ENCODE measurements at places on chromosomes 11 and 22. TPM values are rescaled to one million over a fixed set of nuclear protein-coding genes. Genes with fewer than 3 reads are reported as not detected.

DNA sequence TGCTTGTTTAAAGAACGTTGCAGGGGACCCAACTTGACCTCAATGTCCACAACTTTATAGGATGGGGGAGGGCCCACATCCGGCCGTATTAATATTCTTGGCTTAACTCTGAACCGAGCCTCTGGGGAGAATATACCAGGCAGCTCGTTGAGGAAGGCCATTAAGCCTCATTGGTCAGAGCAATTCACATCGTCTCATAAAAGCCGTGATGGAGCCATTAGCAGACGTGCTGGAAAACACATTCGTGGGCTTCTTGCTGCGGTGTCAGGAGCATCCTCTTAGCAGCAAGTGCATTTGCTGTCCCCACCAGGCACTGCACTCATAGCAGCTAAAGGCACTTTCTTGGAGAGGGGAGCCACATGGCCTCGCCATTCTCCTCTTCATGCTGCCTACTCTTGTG is 14.9 kb downstream of the DSCAML1 start:
- H3K36me3 ChIP-seq, result no peaks in the 10 kb centered on the region
- no peak for DNase-seq

ASCL2 gene
- 0.28 TPM for total RNA-seq

CCDC73 gene
- total RNA-seq, result not detected

ARFGAP2 gene
- total RNA-seq, result 85.0 TPM

DNA sequence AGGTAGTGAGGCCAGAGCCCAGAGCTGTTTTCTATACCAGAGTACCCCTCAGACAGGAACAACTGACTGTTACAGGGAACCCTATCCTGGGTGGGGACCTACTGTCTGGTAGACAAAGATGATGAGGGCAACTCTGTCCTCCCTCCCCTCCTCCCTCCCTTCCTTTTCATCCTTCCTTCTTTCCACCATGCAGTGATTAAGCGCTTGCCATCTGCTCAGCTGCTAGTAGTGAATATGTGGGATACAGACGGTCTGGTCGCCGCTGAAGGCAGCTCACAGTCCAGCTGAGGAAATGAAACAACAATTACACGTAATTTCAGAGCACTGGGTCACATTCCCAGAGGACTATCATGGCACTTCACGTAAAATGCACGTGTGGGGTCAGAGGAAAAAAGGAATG is 597.1 kb downstream of the BUD13 start:
- no peak overlapping the region for H3K27ac ChIP-seq
- peaks cover 7% of the 10 kb centered on the region for H3K4me1 ChIP-seq
- DNase-seq, result no peak
- H3K27me3 ChIP-seq, result peaks cover 8% of the 10 kb centered on the region
- no peaks in the 10 kb centered on the region for H3K36me3 ChIP-seq

TSPO gene
- 126 TPM for total RNA-seq

NCR3LG1 gene
- total RNA-seq, result 1.4 TPM

GRCh38 chr11:12377824-12378593 is 638 bp downstream of the PARVA start:
- peak overlapping the region; percentile 99 for H3K27ac ChIP-seq
- peak; percentile 94 for DNase-seq
- no peaks in the 10 kb centered on the region for H3K27me3 ChIP-seq
- peak overlapping the region; percentile 65 for H3K4me3 ChIP-seq
- H3K4me1 ChIP-seq, result peaks cover 65% of the 10 kb centered on the region
- H3K36me3 ChIP-seq, result no peaks in the 10 kb centered on the region

DNA sequence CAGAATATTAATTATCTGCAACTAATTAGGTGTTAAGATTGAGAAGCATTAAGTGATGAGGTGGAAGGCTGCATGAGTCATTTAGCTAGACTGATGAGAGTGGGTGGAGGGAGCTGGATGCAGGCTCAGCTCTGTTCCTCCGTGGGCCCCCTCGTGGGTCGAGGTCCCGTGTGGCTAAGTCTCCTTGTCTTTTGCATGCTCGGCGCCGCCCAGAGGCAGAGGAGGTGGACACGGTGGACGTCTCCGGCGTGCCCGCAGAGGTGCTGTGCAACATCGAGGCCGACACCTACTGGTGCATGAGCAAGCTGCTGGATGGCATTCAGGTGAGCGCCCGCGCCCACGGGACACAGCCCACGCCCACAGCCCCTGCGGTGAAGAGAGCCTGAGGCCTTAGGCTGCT is 211.6 kb downstream of the TBC1D22A start:
- DNase-seq, result peak; percentile 58
- H3K4me3 ChIP-seq, result no peak overlapping the region
- H3K27me3 ChIP-seq, result no peaks in the 10 kb centered on the region
- no peaks in the 10 kb centered on the region for H3K4me1 ChIP-seq
- no peak overlapping the region for H3K27ac ChIP-seq

DNA sequence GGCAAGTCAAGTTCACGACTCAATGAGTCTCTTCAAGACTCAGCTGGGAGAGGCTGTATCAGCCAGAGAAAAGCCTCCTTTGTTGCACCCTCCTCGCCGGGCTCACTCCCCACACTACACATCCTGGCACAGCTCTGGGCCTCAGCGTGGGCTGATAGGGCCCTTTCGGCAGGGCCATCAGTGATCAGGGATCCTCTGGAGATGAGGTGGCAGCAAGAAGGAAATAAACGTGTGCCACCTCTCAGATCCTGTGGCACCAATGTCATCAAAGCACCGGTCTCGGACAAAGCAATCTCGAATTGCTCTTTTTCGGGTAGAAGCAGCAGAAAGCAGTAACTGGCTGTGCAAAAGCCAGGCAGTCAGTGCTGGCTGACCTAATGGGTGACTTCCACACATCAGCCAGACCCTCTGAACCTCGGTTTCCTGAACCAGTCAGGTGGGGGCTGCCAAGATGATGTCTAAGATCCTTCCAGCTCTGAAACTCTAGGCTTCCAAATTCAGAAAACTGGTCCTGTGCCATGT is 2.1 kb downstream of the EHD1 start:
- peak overlapping the region; percentile 92 for H3K27ac ChIP-seq
- no peak for DNase-seq
- H3K36me3 ChIP-seq, result peaks cover 22% of the 10 kb centered on the region
- no peaks in the 10 kb centered on the region for H3K27me3 ChIP-seq
- peak overlapping the region; percentile 89 for H3K4me3 ChIP-seq
- H3K4me1 ChIP-seq, result peaks cover 64% of the 10 kb centered on the region

ESAM gene
- total RNA-seq, result 9.7 TPM

DNA sequence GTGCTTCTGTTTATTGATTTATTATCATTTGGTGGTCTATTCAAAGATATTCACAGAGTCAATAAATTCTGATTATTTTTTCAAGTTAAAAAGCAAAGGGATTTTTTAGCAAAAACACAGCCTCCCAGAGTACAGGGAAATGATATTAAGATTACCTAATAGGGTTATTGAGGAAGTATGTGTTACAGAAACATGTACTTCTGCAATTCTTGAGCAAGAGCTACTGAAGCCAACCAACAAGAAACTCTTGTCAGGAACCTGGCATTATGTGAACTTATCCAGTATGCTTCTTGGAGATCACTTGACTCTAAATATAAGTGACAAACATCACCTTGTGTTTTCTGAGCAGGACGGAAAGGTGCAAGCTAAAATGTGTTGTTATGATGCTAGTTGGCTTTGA is 42.0 kb upstream of the CARD18 start:
- H3K4me1 ChIP-seq, result peaks cover 11% of the 10 kb centered on the region
- no peak for DNase-seq
- no peaks in the 10 kb centered on the region for H3K36me3 ChIP-seq
- no peak overlapping the region for H3K4me3 ChIP-seq
- no peaks in the 10 kb centered on the region for H3K27me3 ChIP-seq
- no peak overlapping the region for H3K27ac ChIP-seq

- H3K4me1 ChIP-seq, result peaks cover 95% of the 10 kb centered on the region
- no peaks in the 10 kb centered on the region for H3K36me3 ChIP-seq
Measured at GRCh38 chr11:3157381-3158130, 7.6 kb downstream of the OSBPL5 start.

OR10A2 gene
- not detected for total RNA-seq

DNA sequence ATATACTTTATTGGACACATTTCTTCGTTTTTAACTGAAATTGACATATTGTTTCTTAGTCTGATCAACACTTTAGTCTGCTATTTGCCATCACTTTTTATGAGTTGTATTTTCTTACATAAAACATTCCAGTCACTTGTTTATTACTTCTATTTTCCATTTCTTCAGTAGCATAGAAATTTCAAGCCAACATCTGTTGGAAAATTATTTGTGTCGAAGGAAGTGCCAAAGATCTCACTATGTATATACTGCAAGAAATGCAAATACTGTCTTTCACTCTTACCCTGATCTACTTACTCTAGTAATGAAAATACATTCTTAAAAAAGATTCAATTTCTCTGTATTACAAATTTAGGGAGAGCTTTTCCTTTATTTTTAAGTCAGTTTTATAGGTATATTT is 105.9 kb downstream of the SLC17A6 start:
- DNase-seq, result no peak
- no peaks in the 10 kb centered on the region for H3K4me1 ChIP-seq
- H3K27ac ChIP-seq, result no peak overlapping the region
- H3K27me3 ChIP-seq, result no peaks in the 10 kb centered on the region
- H3K4me3 ChIP-seq, result no peak overlapping the region
- H3K36me3 ChIP-seq, result no peaks in the 10 kb centered on the region

C11orf16 gene
- not detected for total RNA-seq

DNA sequence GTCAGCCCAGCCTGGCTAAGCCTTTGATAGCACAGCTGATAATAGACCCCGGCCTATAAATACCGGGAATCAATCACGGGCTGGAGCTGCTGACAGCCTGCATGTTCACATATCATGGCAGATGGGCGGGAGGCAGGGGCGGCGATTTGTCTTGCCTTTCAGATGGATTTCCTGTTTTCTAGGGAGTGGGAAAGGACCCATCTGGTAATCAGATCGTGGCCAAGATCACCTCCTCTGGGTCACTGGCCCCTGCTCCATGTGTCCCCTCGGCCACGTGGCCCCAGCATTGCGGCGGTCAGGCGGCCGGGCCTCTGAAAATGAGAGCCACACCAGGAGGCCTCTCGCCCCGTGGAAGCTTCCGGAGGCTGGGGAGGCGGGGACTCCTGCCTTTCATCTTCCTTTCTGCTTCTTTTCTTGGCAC is 36.6 kb downstream of the SMIM38 start:
- H3K4me1 ChIP-seq, result no peaks in the 10 kb centered on the region
- DNase-seq, result no peak
- H3K36me3 ChIP-seq, result no peaks in the 10 kb centered on the region
- H3K27me3 ChIP-seq, result no peaks in the 10 kb centered on the region
- no peak overlapping the region for H3K27ac ChIP-seq
- H3K4me3 ChIP-seq, result no peak overlapping the region

GRCh38 chr22:46022881-46023512 is 46.0 kb upstream of the WNT7B start:
- H3K27me3 ChIP-seq, result no peaks in the 10 kb centered on the region
- no peaks in the 10 kb centered on the region for H3K36me3 ChIP-seq
- peaks cover 30% of the 10 kb centered on the region for H3K4me1 ChIP-seq

Data from sigmoid colon (tissue), 7 donors.